ENCODE measurements at places on chromosomes 5 and 9.

DNA sequence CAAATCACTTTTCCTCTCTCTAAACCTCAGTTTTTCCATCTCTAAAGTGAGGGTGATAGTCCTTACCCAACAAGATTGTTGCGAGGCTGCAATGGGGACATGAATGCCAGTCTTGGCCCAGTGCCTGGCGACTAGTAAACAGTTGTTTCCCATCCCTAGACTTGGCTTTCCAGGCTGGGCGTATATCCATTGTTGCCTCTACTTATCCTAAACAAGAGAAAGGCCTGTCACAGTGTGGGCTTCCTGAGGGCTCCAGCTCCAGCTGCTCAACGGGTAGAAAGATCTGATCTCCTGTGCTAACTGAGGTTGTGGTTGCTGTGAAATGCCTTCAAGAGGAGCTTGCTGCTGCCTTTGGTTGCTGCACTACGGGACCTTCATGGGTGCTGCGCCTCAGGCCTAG lies 142.0 kb downstream of the NSG2 start:
- DNase-seq = no peak

DNA sequence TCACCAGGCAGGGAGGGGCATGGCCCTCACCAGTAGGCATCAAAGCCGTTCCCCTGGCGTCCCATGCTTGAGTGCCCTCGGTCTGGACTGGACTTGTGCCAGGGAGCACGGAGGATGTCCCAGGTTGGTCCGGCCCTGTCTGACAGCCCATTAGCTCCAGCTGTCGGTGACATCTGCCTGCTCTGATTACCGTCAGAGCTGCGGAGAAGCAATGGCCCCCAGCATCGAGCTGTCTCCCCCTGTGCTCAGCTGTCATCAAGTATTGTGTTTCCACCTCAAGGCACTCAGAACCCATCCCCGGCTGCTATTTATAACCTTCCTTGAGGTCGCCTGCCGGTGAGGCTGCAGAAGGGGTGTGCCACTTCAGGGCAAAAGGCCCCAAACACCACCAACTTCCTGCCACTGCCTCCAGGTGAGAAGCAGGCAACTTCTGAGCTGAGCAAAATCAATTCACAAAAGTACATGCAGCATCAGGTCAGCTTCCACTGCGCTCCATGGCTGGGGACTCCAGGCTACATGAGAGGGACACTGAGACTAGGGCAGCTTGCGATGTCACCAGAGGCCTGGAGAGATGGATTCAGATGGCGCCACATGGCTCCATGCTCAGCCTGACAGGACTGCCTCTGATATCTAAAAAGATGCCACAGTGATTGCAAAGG lies 142.7 kb downstream of the C5orf15 start:
- DNase-seq = no peak

GRCh38 chr5:110823571-110823970 lies 84.8 kb downstream of the SLC25A46 start:
- DNase-seq = no peak

DNA sequence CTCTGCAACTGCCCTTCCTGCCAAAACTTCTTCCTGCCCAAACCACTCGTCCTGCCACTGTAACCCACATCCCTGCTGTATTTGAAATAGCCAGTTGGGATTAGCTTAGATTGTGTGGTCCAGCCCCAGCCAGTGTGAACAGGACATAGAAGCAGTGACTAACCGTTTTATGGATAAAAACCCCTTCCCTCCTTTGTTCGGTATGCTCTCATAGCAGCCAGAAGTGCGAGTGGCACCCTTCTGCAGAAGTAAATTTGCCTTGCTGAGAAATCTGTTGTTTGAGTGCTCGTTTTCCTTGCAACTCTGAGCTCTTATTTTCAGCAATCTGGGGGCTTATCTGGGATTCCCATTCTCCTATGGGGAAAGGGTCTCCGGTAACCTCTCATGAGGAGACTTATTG lies 470.0 kb downstream of the PRDM9 start:
- no peak for DNase-seq

- no peak for DNase-seq
Observed at GRCh38 chr9:10443868-10444204, 169.0 kb downstream of the PTPRD start.

DNA sequence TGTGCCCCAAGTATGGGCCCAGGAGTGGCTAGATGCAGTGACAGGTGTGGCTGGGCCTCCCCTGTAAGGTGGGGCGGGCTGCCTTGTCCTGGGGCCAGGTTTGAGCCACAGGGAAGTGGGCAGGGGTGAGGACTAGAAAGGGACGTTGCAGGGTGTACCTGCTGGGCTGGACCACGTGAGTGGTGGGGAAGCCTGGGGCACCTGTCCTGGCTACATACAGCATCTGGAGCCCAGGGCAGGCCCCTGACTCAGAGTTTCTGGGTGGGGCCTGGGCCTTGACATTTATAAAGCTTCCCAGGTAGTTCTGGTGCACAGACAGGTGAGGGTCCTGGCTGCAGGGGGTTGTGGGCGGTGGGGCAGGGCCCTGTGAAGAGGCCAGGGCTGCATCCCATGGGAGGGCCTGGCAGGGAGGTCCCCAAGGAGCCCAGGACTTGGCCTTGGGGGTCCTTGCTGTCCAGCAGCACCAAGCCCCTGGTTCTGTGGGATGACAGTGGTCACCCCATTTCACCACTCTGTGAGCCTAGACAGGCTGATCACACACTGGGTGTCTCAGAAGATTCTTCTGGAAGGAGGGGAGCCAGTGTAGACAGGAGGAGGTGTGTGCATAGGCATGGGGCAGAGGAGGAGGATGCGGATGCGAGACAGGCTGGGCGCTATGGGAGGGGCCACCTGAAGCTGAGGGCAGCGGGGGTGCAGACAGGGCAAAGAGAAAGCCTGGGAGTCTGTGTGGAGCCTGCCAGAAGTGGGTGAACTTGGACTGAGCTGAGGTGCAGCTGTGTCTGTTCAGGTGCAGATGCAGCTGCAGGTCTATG lies 94.0 kb downstream of the PHF2 start:
- DNase-seq = no peak

DNA sequence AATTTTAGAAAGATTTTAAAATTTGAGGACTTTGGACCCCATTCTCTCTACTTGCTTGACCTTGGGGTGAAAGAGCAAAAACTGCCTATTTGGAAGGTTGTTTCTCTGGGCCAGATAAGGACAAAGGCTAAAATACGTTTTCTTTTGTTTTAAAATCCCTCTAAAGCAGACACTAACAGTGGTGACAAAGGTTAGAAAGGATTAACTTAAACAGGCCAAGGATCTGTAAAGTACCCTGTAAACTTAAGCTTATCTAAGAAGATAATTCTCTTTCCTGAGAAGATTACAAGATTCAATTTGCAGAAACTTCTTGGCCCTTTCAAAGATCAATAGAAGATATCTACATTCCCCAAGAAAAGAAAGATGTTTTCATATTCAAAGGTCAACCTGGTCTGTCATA lies 12.1 kb downstream of the TRPM6 start:
- no peak for DNase-seq

DNA sequence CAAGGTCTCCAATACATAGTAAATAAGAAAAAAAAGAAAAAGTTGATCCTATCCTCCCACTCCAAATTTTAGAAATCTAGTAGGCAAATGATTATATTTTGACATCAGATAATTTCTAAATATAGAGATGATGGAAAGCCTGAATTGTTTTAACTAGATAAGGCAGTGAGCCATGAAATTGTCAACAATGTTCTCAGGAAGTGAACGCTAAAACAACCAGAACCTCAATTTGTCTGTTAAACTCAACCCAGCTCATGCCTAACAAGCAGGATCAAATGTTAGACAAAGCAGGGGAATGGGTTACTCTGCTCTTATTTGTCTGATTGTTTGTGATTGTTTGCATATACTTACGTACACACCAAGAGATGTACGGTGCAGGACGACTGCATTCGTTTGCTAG lies 49.2 kb downstream of the ESM1 start:
- no peak for DNase-seq

DNA sequence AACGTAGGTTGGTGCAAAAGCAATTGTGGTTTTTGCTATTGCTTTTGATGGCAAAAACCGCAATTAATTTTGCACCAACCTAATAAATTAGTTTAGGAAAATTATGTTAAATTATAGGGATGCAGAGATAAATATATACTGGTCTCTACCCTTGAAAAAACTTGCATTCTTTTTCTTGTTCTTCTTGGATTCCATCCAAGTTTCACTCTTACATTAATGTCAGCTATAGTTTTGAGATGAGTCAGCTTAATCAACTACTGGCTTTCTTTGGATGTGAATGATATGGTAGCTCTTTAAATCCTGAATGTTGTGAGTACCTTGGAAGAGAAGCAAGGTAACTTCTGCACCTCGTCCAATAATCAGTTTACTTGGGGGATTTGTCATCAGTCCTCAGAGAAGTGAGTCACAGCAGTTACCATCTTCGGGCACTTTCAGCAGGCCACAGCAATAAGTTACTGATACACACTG lies 549.0 kb upstream of the ZNF608 start:
- no peak for DNase-seq

DNA sequence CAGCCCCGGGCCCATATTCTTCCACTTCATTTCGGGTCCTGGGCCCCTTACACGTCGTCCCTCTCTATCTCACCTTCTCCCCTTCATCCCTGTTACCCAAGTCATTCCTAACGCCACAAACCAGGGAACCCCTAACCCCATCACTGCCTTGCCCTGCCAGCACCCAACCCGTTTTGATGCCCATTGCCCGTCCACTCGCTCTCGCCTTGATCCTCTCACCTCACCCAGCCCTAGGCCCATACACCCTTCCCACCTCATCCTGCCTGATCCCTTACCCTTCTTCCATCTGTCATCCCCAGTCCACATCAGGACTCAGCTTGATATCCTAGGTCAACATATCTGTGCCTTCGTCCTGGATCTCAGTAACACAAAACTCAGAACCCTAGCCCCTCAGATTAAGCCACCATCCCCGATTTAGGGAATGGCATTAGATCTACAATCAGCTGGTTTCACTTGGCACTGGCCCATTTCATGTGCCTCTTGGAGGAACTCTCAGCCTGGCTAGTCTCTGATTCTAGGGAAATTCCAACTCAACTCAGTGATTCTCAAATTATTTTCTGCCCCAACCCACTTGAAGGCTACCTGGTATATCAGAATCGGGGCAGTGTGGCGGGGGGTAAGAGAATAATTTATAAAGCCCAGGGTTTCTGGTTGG lies 489 bp downstream of the CHMP5 start:
- DNase-seq = no peak

DNA sequence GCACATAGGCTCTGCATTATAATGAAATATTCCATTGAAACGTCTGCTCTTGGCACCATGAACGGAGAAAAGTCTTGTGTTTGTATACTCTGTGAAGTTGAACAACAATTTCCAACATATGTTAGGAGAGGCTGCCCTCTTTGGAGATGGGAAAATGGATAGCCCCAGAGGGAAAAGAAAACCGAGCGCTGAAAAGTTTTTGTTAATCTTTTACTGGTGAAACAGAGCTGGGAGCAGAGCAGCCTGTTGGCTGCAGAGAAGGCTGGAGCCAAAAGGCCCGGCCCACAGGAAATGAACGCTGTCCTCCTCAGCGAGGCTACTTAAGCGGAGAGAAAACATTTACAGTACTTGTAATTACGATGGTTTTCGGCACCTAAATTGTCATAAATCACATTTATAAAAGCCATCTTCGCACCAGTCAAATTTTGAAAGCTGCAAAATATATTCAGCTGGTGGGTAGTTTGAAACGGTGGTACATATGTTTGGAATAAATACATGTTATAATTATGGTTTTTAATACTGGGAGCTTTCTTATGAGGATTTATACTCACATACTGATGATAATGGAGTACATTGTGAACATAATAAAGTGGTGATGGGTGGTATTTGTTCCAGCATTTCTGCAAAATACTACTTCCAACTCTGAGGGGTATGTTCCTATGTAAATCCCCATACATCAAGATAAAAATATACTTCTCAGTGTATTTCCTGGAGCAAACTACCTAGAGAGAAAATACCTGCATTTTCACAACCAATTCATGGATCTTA lies 129.6 kb upstream of the CNTLN start:
- DNase-seq = no peak

- no peak for DNase-seq
Observed at GRCh38 chr5:87252283-87252605, 15.4 kb upstream of the RASA1 start.

- no peak for DNase-seq
Observed at GRCh38 chr5:150648294-150649107, 8.0 kb downstream of the SYNPO start.

DNA sequence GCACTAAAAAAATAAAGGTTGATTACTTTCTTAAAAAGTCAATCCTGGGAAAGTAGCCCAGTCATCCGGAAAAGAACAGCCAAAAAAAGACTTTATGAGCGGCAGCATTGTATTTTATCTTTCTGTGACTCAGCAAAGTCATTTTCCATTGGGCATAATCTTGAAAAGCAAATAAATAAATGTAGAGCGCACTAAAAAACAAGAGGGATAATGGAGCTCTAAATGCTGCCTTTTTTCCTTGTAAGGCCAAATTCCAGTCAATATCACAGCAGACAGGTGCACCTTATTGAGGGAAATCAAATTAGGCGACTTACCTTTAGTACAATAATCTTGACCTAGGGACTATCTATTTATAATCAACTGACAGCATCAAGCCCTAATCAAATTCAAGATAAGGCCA lies 266.8 kb downstream of the MTRR start:
- no peak for DNase-seq

All from stimulated activated CD8-positive, alpha-beta memory T cell treated with anti-CD3 and anti-CD28 coated beads, Interleukin-12 subunit alpha, Interleukin-12 subunit beta, amount 100 ng/mL, for 4 hours (primary cell).